ENCODE measurements at places on chromosomes 7 and 10.

DNA sequence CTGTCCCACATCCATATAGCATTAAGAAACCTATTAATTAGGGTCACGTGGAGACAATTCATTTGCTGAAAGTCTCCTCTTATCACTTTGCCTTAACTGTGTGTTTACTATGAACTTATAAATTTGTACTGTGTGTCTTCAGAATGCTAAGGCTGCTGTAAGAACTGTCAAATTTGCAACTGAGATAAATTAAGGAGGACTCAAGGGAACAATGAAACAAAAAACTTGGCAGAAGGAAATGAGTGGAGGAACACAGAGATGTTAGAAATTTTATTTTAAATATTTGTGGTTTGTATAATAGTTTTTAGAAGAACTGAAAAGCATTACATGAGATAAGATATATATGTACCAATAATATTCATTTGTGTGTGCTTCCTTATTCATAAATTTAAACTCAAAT, 1005.3 kb upstream of the SORCS1 start:
- DNase-seq: no peak

- DNase-seq: no peak
Measured at GRCh38 chr7:97771576-97771975, 39.7 kb downstream of the TAC1 start.

GRCh38 chr7:156021471-156021870, 209.2 kb upstream of the SHH start:
- DNase-seq: no peak

- DNase-seq: no peak
Measured at GRCh38 chr7:24340727-24341126, 56.7 kb downstream of the NPY start.

GRCh38 chr7:44262031-44262430, 61.3 kb downstream of the YKT6 start:
- no peak for DNase-seq

- no peak for DNase-seq
Measured at GRCh38 chr7:128259131-128260061, 18.3 kb downstream of the LEP start.

- DNase-seq: no peak
Measured at GRCh38 chr7:131143869-131144268, 183.8 kb upstream of the MKLN1 start.

- no peak for DNase-seq
Measured at GRCh38 chr10:11441151-11441535, 170.3 kb downstream of the USP6NL start.

DNA sequence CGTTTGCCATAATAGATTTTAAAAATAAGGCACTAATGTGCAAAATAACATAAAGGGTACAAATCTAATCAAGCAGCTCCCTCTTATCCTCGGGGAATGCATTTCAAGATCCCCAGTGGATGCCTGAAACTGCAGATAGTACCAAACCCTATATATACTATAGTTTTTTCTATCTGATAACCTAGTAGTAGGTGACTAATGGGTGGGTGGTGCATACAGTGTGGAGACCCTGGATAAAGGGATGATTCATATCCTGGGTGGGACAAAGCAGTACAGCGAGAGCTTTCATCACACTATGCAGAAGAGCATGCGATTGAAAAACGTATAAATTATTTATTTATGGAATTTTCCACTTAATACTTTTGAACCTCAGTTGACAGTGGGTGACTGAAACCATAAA, 464.5 kb downstream of the GRID1 start:
- DNase-seq: no peak

- no peak for DNase-seq
Measured at GRCh38 chr10:29608062-29608461, 26.7 kb downstream of the SVIL start.

GRCh38 chr7:108232076-108232475, 101.9 kb upstream of the LAMB4 start:
- no peak for DNase-seq

- no peak for DNase-seq
Measured at GRCh38 chr10:124126983-124127385, 33.6 kb upstream of the CHST15 start.

GRCh38 chr7:66207540-66207939, 2.4 kb downstream of the TPST1 start:
- DNase-seq: no peak

GRCh38 chr7:135342887-135343286, 109.2 kb downstream of the STRA8 start:
- no peak for DNase-seq

- DNase-seq: no peak
Measured at GRCh38 chr10:103595933-103596726, 102.6 kb downstream of the NEURL1 start.

DNA sequence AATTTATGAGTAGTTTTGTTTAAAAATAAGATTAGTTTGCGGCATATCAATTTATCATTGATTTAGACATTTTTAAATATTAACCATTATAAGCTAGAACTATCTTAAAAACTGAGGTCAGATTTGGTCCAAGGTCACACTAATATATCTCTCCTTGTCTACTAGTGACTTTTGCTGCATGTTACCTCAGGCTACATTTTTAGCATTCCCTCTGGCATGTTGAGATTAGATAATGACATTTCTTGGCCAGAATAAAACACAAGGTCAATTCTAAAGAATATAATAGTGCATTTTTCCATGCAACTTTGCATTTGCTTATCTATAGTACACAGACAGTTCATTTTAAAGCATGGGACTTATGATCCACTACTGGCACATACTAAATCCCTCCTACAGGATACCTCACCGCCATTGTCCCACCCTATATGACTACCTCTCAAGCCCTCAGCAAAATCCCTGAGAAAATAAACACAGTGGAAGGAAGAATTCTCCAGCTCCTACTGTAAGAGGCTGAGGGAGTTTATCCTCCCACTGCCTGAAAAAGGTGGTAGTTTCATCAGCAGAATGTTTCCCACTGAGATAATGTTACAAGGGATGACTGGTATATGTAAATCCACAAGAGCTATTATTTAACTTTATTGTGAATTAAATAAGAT, 816.4 kb downstream of the GRM8 start:
- no peak for DNase-seq

- no peak for DNase-seq
Measured at GRCh38 chr10:65341323-65341925, 1584.4 kb upstream of the LRRTM3 start.

DNA sequence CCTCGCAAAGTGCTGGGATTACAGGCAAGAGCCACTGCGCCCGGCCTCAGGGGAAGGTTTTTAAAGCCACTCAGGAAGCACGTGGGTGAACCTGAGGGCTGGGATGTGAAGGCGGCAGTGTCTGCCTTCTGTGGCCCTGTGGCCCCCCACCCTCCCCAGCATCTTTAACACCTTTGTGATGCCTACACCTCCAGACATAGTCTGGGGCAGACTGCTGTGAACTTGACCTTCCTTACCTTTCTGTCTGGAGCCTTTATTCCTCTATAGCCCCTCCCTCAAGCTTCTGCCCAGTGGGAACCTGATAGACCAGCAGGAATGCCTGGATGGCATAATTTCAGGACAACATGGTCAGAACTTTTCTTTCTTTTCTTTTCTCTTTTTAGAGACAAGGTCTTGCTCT, 550.2 kb downstream of the GALNT17 start:
- no peak for DNase-seq

- DNase-seq: peak; percentile 62
Measured at GRCh38 chr10:114925587-114926586, 12.1 kb upstream of the TRUB1 start.

- DNase-seq: no peak
Measured at GRCh38 chr7:69780379-69780778, 182.1 kb downstream of the AUTS2 start.

DNA sequence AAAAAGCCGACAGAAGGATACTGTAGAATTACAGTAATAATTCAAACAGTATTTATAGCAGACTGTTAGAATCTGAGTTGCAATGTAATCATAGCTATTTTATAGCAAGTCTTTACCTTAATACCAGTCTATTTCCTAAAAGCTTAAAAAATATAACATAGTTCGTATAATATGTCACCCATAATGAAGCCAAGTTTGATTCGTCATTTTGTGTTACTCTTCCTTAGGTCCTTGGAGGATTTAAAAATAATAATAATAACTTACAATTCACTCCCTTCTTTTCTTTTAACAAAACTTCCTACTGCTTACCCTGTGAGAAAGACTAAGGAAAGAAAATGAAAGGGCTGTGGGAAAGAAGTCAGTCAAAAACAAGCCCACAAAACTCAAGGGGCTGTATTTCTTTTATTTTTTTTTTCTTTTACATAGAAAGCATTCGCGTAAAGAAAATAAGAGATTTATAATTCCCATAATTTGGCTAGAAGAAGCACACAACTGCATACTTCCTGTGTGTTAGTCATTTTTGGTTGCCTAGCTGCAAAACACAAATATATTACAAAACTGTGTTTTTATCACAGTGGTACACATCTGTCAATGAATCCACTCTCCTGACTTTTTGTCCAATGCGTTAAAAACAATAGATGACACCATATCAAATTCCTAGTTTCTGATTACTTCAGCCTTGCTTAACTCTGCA, 187.2 kb upstream of the CELF2 start:
- DNase-seq: no peak

GRCh38 chr10:122142641-122143237, 128.4 kb upstream of the BTBD16 start:
- DNase-seq: no peak

- no peak for DNase-seq
Measured at GRCh38 chr7:152076324-152076821, 50.9 kb downstream of the GALNT11 start.

GRCh38 chr7:48087349-48087748, 1.7 kb upstream of the UPP1 start:
- DNase-seq: no peak
